Activated T-cell treated with anti-CD3 and anti-CD28 coated beads, Interleukin-2, amount 50 U/mL, for 72 hours (primary cell): ENCODE measurements at places on chromosomes 6 and 20. TPM values are rescaled to one million over a fixed set of nuclear protein-coding genes. Genes with fewer than 3 reads are reported as not detected.

DNA sequence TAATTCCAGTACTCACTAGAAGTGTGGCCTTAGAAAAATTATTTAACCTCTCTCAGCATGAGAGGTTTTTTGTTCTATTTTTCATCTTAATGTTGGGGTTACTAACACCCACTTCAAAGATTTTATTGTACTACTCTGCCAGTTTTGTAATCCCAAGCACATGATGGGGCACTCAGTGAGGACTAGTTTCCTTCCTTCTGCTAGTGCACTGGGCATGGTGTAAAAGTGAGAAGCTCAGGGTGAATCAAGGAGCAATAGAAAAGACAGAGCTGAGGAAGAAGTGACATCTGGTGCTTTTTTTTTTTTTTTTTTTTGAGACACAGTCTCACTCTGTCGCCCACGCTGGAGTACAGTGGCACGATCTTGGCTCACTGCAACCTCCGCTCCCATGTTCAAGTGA is 439.4 kb upstream of the ARID1B start:
- no peak overlapping the region for H3K4me3 ChIP-seq
- DNase-seq, result no peak
- H3K27me3 ChIP-seq, result peaks cover 6% of the 10 kb centered on the region
- no peak overlapping the region for H3K27ac ChIP-seq

GRCh38 chr20:56890011-56890410 is 260.9 kb downstream of the TFAP2C start:
- no peaks in the 10 kb centered on the region for H3K27me3 ChIP-seq
- no peaks in the 10 kb centered on the region for H3K4me1 ChIP-seq
- H3K36me3 ChIP-seq, result no peaks in the 10 kb centered on the region
- no peak for DNase-seq
- H3K27ac ChIP-seq, result no peak overlapping the region

DNA sequence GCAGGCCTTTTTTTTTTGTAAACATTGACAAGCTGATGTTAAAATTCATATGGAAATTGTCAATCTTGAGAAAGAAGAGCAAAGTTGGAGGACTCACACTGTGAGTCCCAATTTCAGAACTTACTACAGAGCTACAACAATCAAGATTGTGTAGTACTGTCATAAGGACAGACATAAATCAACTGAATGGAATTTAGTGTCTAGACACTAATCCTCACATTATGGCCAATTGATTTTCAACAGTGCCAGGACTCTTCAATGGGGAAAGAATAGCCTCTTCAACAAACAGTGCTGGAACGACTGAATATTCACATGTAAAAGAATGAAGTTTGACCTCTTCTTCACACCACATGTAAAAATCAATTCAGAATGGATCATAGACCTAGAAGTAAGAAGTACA is 60.8 kb downstream of the TGM2 start:
- H3K4me3 ChIP-seq, result no peak overlapping the region
- H3K27ac ChIP-seq, result no peak overlapping the region
- no peaks in the 10 kb centered on the region for H3K27me3 ChIP-seq
- no peaks in the 10 kb centered on the region for H3K4me1 ChIP-seq
- no peak for DNase-seq

GRCh38 chr20:36957875-36958667 is 6.6 kb upstream of the SAMHD1 start:
- peaks cover 28% of the 10 kb centered on the region for H3K4me1 ChIP-seq
- no peak overlapping the region for H3K27ac ChIP-seq
- no peaks in the 10 kb centered on the region for H3K27me3 ChIP-seq
- H3K4me3 ChIP-seq, result no peak overlapping the region

ADGRB3 gene
- total RNA-seq, result not detected
